Esophagus squamous epithelium (tissue), 5 donors: ENCODE measurements at places on chromosomes 5 and 9.
A peak's percentile ranks its signal among the peaks of the same experiment; 100 is the strongest.

DNA sequence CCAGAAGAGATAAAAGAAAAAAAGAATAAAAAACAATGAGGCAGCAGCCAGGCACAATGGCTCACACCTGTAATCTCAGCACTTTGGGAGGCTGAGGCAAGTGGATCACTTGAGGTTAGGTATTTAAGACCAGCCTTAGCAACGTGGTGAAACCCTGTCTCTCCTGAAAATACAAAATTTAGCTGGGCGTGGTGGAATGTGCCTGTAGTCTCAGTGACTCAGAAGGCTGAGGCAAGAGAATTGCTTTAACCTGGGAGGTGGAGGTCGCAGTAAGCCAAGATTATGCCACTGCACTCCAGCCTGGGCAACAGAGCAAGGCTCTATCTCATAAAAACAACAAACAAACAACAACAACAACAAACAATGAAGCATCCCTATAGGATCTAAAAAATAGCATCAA lies 121.5 kb downstream of the HMHB1 start:
- no peak for DNase-seq

DNA sequence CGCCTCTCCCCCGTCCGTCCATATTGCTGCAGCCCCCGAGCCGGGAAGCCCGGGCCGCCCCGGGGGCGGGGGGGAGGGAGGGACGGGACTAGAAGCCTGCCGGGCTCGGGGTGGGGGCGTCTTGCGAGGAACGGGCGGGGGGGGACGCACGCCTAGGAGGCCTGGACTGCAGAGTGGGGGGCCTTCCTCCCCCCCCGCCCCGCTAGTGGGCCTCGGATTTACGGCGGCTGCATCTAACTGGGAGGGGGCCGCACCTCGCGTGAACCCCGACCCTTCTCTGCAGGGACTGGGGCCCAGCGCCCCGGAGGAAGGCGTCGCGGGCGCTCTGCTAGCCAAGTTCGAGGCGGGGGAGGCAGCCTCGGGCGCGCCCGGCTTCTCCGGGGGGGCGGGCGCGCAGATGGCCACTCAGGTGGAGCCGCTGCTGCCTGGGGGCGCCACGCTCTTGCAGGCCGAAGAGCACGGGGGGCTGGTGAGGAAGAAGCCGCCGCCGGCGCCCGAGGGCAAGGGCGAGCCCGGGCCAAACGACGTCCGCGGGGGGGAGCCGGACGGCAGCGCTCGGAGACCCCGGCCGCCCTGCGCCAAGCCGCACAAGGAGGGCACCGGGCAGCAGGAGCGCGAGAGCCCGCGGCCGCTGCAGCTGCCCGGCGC lies at the start of gene LARP1:
LARP1 (plus strand) TSS at position 17 of the 648 bp plus-strand sequence; CDS start at position 398, 381 bp downstream.
- peak; percentile 75 for DNase-seq

- no peak for DNase-seq
Measured at GRCh38 chr5:150137997-150138396, 17.6 kb downstream of the PDGFRB start.

GRCh38 chr5:102638912-102639652 lies 116.0 kb upstream of the PAM start:
- no peak for DNase-seq

DNA sequence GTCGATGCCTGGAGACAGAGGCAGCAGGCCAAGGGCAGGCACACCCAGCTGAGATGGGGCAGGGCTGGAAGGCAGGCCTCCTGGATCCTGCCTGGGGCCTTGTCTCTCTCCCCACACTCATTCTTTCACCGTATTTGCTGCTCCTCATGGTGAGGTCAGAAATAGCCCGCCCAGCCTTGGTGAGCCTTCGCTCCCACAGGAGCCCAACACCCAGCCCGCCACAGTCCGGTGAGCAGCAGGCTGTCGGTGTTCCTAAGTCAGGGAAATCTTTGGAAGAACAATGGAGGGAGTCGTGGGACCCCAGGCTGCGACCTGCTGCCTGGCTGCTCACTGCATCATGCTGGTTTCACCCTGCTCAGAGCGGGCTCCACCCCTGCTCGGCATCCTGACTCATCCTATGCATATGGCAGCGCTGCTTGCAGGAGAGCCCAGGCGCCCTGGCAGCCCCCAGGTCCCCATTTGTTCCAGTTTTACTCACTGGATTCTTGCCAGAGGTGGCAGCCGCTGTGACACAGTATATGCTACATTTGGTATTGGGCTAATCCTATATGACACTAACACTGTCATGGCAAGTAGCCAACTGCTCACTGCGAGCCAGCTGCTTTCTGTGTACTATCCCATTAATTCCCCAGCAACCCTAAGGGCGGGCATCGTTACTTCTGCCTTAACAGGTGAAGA lies 53.2 kb upstream of the NCS1 start:
- no peak for DNase-seq

- no peak for DNase-seq
Measured at GRCh38 chr9:105401651-105402050, 46.2 kb upstream of the FSD1L start.

DNA sequence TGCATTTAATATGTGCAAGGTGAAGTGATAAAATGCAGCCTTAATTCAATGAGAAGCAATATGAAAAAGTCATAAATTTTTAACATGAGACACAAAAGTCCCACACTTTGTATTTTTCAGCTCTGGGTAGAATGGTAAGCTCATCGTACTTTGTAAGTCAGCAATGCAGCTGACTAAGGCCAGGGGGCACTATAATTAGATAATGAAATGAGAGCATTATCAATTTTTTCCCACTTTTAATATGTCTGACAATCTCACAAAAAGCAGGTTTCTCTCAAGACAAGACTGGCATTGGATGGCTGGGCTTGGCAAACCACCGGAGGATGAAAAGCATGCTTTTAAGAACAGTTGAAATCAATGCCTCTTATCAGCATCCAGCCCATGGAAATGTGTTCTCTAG lies 162.8 kb downstream of the FAM174A start:
- no peak for DNase-seq
